ENCODE measurements at places on chromosomes 16 and 17. TPM values are rescaled to one million over a fixed set of nuclear protein-coding genes. Genes with fewer than 3 reads are reported as not detected.

GRCh38 chr17:77479372-77480198, 338.8 kb downstream of the SEC14L1 start:
- no peak for DNase-seq

- no peak for DNase-seq
These were observed 31.4 kb downstream of the TEX2 start for GRCh38 chr17:64231567-64232141.

DNA sequence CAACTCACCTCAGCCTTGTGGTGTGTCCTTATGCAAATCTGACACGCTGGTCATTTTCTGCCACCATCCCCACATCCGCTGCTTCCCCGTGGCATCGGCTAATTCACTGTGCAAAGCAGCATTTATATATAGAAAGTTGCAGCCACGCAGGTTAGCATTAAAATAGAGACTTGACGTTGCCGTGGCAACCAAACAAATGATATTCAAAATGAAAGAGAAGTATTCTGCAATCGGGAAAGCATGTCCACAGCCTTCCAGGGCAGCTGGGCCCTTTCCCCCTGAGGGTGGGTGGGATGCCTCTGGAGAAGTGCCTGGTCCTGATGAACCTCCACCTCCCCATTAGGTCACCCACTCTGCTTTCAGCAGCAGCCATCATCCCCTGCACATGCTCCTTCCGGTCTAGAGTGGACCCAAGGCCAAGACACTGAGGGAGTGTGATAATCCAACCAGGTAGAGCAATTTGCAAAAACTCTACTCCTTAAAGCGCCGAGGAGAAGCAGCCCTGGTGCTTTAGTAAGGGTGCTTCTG, 138.7 kb downstream of the GAS7 start:
- DNase-seq: no peak

- no peak for DNase-seq
These were observed 94.3 kb downstream of the MAP2K6 start for GRCh38 chr17:69508814-69509213.

DNA sequence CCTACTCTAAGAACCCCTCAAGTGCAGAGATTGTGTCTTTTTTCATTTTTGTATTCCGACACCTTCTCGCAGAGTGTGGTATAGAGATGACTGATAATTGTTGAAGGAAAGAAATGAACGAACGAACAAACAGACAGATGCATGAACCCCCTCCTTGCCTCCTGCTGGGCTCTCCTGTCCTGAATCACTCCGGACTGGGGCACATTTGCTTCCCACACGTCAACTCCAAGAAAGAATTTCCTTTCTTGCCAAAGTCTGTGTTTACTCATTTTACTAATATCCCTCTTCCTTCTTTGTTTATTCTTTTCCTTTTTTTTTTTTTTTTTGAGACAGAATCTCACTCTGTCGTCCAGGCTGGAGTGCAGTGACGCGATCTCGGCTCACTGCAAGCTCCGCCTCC, 37.5 kb upstream of the BHLHA9 start:
- no peak for DNase-seq

- peak; percentile 46 for DNase-seq
These were observed 13.8 kb upstream of the BCAR1 start for GRCh38 chr16:75264999-75265910.

- DNase-seq: peak; percentile 60
These were observed 53.2 kb downstream of the NDEL1 start for GRCh38 chr17:8488901-8489300.

DNA sequence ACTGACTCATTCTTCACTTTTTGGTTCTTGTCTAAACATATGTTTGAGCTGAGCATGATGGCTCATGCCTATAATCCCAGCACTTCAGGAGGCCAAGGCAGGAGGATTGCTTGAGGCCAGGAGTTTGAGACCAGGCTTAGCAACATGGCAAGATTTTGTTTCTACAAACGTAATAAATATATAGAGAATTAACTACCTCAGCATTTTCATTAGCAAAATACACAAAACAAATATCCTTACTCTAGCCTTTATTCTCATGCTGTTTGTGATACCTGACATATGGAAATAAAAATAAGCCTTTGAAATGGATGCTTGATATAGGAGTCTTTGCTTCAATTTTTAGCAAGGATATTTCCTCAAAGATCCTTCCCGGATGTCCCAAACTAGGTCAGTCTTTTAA, 132.8 kb downstream of the ABCC1 start:
- no peak for DNase-seq

- DNase-seq: no peak
These were observed 90.4 kb downstream of the TMEM100 start for GRCh38 chr17:55632236-55632635.

- peak; percentile 83 for DNase-seq
These were observed 27.1 kb upstream of the CRYBA1 start for GRCh38 chr17:29219378-29220047.

Gene KRTAP3-1
- not detected for total RNA-seq

Gene HOXB1
- not detected for total RNA-seq

Gene SLC52A1
- total RNA-seq: 0.25 TPM

Gene CDT1
- total RNA-seq: 4.3 TPM

Gene ZDHHC1
- 6.4 TPM for total RNA-seq

Gene PRCD
- 0.39 TPM for total RNA-seq

Gene PDXDC1
- total RNA-seq: 113 TPM

Gene CSNK1D
- 56.0 TPM for total RNA-seq

Gene CCL14
- total RNA-seq: 24.7 TPM

Gene MYL4
- 0.76 TPM for total RNA-seq

Gene PHOSPHO1
- total RNA-seq: not detected
